Activated naive CD4-positive, alpha-beta T cell treated with anti-CD3 and anti-CD28 coated beads, Interleukin-2, amount 50 U/mL, for 72 hours (primary cell): ENCODE measurements at places on chromosomes 1 and 21. TPM values are rescaled to one million over a fixed set of nuclear protein-coding genes. Genes with fewer than 3 reads are reported as not detected.

Gene G0S2
- total RNA-seq, result 40.7 TPM

Gene B3GALT2
- total RNA-seq, result not detected

Gene OR2T10
- not detected for total RNA-seq

Gene BSND
- total RNA-seq, result 0.12 TPM

Gene OR2L5
- total RNA-seq, result 0.16 TPM

Gene ERI3
- 26.3 TPM for total RNA-seq

Gene HRNR
- not detected for total RNA-seq

Gene HORMAD1
- total RNA-seq, result not detected

Gene CD164L2
- not detected for total RNA-seq

Gene LRRN2
- total RNA-seq, result not detected

Gene GBP7
- not detected for total RNA-seq
